Stimulated activated CD4-positive, alpha-beta T cell treated with anti-CD3 and anti-CD28 coated beads, Interleukin-4, amount 100 ng/mL, for 24 hours (primary cell): ENCODE measurements at places on chromosomes 2 and 18.

GRCh38 chr2:40300391-40300790, 151.5 kb downstream of the SLC8A1 start:
- no peak for DNase-seq

DNA sequence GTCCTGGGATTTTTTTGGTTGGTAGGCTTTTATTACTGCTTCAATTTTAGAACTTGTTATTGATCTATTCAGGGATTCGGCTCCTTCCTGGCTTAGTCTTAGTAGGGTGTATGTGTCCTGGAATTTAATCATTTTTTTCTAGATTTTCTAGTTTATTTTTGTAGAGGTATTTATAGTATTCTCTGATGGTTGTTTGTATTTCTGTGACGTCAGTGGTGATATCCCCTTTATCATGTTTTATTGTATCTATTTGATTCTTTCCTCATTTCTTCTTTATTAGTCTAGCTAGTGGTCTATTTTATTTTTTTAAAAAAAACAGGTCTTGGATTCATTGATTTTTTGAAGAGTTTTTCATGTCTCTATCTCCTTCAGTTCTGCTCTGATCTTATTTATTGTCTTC, 193.3 kb upstream of the MAP2 start:
- DNase-seq = no peak

DNA sequence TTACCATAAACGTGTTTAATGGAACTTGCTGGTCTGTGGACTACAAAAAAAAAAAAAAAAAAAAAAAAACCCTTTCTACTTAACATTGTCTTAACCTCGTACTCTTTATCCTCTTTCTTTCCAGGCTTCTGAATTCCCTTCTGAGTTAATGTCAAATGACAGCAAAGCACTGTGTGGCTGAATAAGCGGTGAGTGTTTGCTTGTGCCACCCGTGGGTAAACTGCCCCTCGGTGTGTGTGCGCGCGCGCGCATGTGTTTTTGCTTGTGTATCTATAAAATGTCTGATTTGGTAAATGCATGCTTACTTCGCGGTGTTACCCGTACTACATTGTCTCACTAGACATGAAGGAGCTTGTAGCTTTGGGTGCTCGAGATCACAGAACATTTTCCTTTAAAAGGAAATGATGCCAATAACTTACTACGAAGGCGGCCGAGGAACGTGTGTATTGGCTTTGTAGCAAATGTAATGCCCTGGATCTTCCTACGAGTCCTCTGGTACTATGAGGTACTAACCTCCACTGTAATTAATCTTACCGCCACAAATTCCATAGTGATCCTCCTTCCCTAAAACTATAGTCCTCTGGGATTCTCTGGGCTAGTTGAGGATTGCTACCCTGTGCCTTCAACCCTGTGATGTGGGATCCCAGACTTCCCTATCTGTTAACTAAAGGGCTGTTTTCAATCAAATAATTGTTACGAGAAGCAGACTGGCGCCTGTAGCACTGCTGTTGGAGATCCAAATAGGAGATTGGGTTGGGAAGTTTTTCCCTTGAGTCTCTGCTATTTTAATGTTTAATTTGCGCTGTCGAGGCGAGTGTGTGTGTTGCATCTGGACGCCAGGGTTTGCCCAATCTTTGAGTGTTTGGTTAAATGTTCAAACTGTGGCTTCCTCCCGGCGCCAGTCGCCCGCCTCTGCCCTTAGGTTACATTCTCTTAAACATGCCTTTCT, 1.1 kb downstream of the ID2 start:
- DNase-seq = peak; percentile 48

DNA sequence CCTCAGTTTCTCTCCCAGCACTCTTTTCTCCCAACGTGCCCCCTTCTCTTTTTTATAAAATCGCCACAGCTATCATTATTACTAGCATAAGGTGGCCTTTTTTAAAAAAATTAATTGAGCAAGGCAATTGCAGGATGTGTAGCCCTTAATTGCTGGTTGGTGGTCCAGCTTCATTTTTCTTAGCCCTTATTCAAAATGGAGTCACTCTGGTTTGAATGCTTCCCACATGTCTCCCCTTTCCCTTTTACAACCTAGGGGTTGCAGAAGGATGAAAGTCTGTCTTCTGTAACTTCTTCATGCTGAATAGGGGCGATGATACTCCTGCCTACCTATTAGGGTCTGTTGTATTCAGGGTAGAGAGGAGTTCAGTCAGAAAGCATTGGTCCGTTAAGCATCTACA, 36.6 kb upstream of the PROKR1 start:
- no peak for DNase-seq

- DNase-seq = no peak
Observed at GRCh38 chr2:178912416-178913048, 105.3 kb upstream of the TTN start.

DNA sequence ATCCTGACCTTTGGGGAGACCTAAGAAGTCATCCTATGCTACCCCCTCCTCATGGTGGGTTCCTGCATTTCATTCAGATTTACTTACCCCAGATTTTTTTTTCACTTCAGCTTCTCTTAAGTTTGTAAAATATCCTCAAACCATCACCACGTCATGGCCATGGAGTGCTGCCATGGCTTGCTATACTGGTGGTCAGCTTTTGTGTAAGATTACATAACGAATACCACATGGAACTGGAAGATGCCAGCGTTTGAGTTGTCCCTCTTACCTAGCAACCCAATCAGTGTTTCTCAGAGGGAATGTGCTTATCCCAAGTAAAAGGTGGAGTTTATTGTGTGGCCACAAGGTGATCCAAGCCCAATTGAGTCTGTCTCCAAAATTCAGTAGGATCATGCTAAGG, 148.6 kb upstream of the ALPP start:
- no peak for DNase-seq

GRCh38 chr2:196229013-196229412, 57.6 kb upstream of the STK17B start:
- no peak for DNase-seq

DNA sequence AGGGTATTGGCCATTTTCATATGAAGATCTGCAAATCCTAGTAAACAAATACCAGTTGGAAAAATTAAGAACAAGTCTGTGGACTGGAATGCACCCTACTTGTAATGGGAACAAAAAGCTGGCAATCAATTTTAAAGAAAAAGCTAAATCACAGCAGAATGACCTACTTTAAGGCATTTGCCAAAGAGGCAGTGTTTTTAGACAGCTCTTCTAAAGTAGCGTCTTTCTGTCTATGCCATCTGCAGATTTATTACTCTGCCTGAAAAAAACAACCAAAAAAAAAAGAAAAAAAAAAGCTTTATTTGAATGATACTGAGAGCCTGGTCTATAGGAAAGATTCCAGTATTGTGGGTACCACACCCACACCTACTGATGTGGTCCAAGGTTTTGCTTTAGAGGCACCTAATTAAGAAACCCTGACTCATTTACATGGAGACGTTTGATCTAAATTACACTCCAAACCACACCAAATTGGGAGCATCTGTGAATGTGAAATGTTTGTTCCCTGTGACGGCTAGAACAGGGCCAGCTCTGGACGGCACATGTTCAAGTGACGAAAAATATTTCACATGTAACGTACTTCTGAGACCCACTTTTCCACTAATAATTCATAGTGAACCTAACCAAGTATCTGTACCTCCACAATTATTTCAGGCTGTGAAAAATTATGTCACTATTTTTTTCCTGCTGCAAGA, 597.1 kb downstream of the ARHGAP15 start:
- no peak for DNase-seq

DNA sequence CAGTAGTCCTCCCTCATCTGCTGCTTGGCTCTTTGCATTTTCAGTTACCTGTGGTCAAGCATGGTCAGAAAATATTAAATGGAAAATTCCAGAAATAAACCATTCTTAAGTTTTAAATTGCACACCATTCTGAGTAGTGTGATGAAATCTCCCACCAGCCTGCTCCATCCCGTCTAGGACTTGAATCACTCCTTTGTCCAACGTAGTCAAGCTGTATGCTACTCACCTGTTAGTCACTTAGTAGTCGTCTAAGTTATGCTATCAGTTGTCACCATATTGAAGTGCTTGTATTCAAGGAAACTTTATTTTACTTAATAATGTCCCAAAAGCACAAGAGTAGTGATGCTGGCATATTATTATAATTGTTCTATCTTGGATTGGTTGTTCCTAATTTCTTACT, 172.5 kb downstream of the FIGN start:
- no peak for DNase-seq

- DNase-seq = no peak
Observed at GRCh38 chr2:126645211-126645618, 10.7 kb upstream of the GYPC start.

DNA sequence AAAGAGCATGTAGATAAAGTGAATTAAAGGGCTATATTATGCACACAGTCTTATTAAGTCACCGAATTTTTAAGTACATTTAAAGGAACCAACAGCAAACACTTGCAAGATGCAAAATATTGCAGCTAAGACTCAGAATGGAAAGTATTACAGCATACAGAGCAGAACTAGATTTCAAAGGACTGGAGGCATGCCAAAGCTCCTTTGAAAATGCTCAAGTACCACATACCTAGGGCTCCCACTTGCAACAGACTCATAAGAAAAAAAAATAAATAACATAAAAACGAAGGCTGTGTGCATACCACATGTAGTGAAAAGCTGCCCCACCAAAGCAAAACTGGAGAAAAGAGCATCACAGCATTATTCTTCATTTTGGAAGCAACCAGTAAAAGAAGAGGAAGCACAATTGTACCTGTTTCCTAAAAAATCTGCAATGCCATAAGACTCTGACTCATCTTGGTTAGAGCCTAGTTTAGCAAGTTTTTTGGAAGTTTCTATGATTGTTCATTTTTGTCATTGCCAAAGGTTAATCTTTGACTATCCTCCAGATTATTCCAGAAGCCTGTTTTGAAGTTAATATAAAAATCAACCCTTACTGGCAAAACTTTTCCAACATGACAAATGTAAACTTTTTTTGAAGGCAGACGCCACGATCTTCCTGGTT, 306.0 kb upstream of the COL3A1 start:
- no peak for DNase-seq

DNA sequence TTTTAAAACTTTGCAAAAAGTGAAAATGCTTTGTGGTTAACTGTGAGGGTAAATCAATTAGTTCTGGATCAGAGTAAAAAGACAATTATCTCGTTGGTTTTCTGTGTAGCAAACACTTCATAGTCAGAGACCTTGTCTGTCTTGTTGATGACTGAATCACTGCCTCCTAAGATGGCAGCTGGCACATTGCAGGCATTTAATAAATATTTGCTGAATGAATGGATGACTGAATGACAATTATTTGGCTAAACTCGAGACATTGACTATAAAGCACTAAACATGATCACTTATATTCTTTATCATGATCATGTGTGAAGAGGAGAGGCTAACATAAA, 96.2 kb downstream of the MAIP1 start:
- no peak for DNase-seq

GRCh38 chr2:238710032-238710735, 137.7 kb upstream of the TWIST2 start:
- no peak for DNase-seq

DNA sequence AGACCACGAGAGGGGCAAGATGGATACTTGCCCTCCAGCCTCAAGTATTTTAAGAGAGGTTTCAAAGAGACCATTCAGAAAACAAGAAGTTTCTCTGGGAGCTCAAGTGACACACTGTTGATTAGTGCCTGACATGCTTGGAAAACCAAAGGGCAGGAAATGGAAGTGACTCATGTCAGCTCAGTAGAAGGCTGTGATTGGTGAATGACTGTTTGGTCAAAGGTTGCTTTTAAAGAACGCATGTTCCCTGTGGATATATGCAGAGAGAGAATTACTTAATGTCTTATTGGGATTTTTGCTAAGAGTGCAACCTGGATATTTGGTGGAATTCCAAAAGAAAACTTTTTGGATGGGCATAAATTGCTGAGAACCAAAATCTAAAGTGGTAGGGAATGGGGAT, 549.9 kb downstream of the XIRP2 start:
- DNase-seq = no peak

DNA sequence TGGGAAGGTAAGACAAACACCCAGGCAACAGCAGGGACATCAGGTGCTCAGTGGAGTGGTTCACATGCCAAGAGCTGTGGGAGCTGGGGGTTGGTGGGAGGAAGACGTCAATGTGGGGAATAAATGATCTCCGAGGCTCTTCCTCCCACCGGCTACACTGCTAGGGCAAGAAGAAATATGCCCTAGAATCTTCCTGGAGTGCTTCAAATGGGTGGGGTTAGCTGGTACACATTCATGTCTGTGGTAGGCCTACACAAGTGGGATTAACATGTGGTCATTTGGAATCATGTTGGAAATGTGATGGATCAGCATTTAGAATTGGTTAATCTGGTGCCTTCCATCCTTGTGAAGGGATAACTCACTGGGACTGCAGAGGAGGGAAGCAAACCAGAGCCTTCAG, 12.4 kb upstream of the ZFP36L2 start:
- no peak for DNase-seq

DNA sequence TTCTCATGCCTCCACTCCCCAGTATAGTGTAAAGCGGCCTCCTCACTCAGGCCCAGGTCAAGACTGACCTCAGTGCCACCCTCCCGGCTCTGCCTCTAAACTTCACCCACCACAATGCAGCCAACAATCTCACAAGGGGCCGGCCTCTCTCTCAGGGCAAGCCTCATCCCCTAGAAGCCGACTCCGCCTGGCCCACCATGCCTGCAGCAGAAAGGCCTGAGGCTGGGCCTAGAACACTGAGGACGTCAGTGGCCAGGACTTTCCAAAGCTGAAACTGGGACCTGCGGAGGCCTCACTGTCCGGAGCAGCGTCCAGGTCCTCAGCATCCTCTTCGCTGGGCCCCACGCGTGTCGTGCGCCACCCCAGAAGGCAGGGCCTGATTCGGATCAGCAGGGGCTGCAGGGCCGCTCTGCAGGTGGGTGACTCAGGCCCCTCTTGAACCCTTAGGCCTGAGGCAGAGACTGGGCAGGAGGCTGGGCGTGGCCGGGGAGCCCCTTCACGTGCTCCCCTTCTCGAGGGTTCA, 52.9 kb downstream of the PKDCC start:
- DNase-seq = no peak

- no peak for DNase-seq
Observed at GRCh38 chr18:74652392-74652988, 54.8 kb downstream of the ZNF407 start.

DNA sequence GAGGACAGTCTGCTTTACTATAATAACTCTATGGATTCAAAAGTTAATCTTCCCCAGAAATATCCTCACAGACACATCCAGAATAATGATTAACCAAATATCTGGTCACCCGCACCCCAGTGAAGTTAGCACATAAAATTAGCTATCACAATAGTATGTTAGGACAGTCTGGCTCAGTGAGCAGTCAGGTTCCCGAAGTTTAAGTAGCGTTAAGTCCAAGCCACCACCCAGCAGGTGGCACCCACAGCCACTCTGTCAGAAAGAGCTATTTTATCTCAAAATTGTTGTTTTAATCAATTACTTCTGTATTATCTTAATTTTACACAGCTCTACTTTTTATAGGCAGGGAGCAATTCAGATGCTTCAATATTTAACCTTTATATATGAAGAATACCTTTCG, 537.5 kb downstream of the MBD2 start:
- DNase-seq = no peak

GRCh38 chr2:112092286-112093041, 37.4 kb downstream of the TMEM87B start:
- DNase-seq = no peak

DNA sequence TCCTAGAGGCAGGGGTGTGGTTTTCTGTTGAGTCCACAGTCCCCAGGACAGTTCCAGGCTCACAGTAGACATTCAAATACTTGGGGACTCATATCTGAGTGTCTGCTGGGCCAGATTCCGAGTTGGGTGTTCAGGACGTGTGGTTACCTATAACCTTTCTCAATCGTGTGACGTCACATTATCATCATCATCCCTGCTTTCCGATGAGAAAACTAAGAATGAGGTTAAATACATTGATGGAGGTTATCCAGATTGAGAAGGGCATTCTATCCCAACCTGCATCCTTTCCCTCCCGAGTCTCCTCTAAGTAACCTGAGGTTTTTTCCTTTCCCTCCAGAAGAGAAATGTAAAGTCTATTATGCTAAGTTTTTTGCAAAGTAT, 204.6 kb downstream of the MGAT5 start:
- DNase-seq = no peak
